ENCODE measurements at places on chromosomes 6 and 20.

DNA sequence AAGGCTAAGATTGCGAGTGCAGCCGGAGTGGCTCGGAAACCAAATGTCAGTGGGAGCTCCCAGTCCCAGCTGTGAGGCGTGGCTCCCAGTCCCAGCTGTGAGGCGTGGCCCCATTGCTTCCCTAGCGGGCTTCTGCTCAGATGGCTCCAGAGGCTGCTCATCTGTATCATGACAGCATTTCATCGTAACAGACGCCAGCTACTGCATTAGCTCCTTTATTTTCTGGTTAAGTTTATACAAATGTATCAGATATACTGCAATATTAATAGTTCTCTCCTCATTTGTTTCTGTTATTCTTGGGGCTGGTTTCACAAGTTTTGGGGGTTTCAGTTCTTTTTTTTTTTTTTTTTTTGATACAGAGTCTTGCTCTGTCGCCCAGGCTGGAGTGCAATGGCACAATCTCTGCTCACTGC is 34.7 kb upstream of the TBXT start:
- DNase-seq, result no peak

DNA sequence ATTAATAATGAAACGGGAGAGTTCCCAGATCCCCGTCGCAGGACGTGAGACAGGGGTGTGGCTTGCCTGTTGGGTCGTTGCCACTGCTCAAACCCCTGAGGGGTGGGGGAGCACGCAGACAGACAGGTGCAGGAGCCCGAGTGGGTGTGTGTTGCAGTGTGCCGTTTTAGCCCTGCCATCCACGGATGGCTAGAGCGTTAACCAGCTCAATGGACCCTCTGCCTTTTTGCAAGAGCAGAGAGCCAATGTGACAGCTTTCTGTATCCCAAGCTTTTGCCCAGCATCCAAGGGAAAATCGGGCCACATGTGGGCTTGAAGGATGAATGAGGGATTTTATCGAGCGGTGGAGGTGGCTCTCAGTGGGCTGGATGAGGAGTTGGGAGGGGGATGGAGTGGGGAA is 237.9 kb downstream of the TSHZ2 start:
- DNase-seq, result no peak

GRCh38 chr20:63206878-63207277 is 9.1 kb downstream of the YTHDF1 start:
- peak; percentile 26 for DNase-seq

- no peak for DNase-seq
These were observed 150.4 kb upstream of the PHACTR3 start for GRCh38 chr20:59453759-59454560.

DNA sequence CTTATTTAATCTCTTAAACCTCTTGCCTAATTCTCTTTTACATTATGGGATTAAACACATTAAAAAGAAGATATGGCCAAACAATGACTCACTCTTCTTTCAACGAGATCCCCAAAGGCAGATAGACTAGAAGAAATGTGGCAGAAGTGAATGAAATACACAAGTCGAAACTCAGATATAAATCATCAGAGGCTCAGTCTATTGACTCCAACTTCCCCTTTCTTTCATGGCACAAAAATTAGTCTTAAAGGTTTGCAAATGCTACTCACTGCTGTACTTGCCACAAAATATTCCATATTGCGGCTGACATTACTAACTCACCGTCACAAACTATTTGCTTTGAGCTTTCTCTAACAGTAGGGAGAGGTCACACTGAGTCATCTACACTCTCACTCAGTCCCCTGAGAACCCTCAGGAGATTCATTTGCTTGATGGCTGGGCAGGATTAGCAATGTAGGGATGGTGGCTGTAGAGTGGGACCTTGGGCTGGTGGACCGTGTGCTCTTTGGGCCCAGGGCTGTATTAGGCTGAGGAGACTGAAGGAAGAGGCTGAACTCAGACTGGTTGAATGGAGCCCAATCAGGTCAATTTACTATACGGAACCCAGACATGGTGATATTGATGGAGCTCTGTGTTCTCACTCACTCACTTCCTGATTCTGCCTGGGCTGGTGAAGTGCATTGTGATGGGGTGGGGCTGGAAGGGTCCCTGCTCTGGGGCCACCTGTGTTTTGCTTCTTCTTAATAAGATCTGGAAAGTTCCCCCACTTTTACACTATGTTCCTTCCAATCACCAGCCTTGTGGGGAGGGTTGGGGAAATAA is 42.8 kb upstream of the UBR2 start:
- peak; percentile 64 for DNase-seq

GRCh38 chr6:36769183-36769675 is 70.0 kb downstream of the CPNE5 start:
- DNase-seq, result peak; percentile 60

DNA sequence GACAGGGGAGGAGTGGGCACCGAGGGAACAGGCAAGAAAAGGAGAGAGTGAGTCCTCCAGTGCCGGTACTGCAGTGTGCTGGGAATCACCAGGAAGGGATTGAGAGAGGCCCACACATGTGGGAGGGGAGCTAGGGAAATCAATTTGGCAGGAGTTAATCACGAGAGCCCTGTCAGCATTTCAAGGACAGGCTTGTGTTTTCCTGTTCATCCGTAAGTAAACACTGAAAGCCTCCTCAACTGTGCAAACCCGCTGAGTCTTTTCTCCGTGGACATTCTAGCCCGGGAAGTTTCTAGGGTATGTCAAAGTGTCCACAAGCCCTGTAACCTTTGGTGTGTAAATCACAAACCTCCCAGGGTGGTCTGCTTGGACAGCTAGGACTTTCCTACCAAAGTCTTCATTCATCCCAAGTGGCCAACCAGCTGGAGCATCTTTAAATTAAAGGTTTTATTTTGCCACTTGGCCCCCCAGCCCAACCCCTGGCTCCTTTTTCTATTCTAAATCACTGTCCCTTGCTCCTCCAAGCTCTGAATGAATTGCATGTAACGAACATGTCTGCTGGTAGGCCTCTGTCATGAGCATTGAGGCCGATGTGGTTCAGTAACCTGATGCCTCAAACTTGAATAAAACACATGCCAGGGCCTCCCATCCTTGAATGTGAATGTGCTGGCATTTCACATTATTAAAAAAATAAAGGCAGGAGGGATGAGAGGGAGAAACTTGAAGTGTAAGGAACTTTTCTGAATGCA is 149.1 kb downstream of the ZNF217 start:
- no peak for DNase-seq

- no peak for DNase-seq
These were observed 397.1 kb upstream of the BTBD3 start for GRCh38 chr20:11520596-11520995.

GRCh38 chr6:127695108-127695507 is 118.1 kb downstream of the C6orf58 start:
- no peak for DNase-seq

- no peak for DNase-seq
These were observed 24.0 kb downstream of the BPIFA2 start for GRCh38 chr20:33191955-33192354.

DNA sequence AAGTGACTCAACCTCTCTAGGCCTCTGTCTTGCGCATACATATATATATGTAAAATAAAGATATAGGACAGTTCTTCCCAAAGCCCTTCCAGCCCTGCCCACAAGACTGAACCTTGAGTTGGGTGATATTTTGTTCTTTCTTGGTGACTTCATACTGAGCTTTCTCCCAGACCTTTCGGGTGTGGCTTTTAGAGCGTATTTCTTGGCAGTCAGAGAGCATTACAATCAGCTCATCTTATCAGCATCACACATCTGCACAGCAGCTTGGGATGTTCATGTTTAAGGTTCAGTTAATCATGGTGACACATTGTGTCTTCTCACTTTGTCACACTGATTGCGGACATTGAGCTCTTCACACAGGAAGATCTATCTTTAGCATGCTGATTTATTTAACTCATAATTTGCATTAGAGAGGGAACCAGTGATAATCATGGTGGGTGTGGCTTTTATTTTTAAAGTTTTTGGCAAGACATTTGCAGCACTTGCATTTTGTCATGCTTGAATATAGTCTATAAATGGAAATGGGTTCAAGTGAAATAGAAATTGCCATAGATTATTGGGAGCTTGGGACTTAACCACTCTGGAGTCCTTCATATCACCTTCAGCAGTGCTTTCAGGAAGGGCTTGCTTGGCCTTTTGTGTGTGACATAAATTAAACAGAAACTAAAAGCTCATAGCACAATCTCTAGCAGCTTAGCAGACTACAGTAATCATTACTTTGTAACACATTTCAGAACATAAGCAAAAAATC is 8.3 kb downstream of the KIF3B start:
- no peak for DNase-seq

DNA sequence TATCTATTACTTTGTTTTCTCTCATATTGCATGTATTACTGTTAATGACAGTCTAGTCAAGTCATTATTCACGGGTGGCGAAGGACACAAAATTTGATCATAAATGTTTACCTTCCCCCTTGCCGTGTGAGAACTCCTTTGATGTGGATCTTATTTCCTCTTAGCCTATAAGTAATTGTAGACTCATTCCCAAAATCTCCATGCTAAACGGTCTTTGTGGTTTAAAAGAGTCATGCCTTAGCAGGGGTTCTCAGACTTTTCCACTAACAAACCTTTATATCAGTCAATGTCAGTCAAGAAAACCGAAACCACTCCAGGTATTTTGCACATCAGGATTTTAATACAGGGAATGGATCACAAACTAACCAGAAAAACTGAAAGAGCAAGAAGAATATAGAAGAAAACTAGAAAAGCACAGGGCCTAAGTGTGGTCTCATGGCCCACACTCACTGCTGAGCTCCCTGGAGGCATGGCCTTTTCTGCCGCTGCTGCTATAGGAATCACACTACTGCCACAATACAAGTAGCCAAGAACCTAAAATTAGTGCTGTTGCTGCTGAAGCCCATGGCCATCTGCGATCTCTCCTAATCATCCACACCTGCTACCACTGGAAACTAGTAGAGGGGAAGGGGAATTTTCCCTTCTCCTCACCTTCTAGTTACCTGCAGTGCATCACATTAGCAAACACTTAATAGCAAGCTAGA is 186.0 kb upstream of the POU3F2 start:
- peak; percentile 71 for DNase-seq
